ENCODE measurements at places on chromosomes 2 and 18. TPM values are rescaled to one million over a fixed set of nuclear protein-coding genes. Genes with fewer than 3 reads are reported as not detected.

Gene ASB18
- not detected for total RNA-seq

Gene SH2D6
- total RNA-seq: 1.0 TPM

Gene DYSF
- 37.7 TPM for total RNA-seq

Gene PTPRN
- total RNA-seq: not detected

Gene UGT1A4
- not detected for total RNA-seq

Gene TTN
- 19.6 TPM for total RNA-seq

Gene EDAR
- 0.20 TPM for total RNA-seq

Gene TDRD15
- not detected for total RNA-seq

Gene IKZF2
- total RNA-seq: 16.4 TPM

Gene EML6
- total RNA-seq: 1.4 TPM

Gene TMEM18
- total RNA-seq: 21.3 TPM

Gene MBP
- 78.9 TPM for total RNA-seq

Gene CNGA3
- 0.17 TPM for total RNA-seq

Gene RAD51AP2
- not detected for total RNA-seq

Gene ZAP70
- total RNA-seq: 10.2 TPM

Gene EFR3B
- total RNA-seq: 10.7 TPM

Gene NFU1
- total RNA-seq: 42.9 TPM

Gene FBXO36
- total RNA-seq: 1.8 TPM

Gene TMEM163
- total RNA-seq: 34.6 TPM

Gene MC2R
- total RNA-seq: not detected

Gene COL6A3
- 119 TPM for total RNA-seq

Gene UPP2
- total RNA-seq: not detected

Gene IL1F10
- not detected for total RNA-seq

Gene CLASP1
- 44.5 TPM for total RNA-seq

Gene ACADL
- total RNA-seq: 41.6 TPM

Gene HOXD13
- total RNA-seq: not detected

Gene RNF125
- 6.5 TPM for total RNA-seq

Gene NXPH2
- total RNA-seq: not detected

Gene MDH1B
- 0.26 TPM for total RNA-seq

Gene POTEC
- not detected for total RNA-seq

Gene OR6B2
- not detected for total RNA-seq

Gene CRYGD
- not detected for total RNA-seq

Gene CYP27C1
- total RNA-seq: not detected

Gene NGEF
- not detected for total RNA-seq

Gene R3HDM1
- 17.0 TPM for total RNA-seq

Gene PLGLB2
- 2.4 TPM for total RNA-seq

Gene LRRC30
- not detected for total RNA-seq

Gene KIAA2012
- not detected for total RNA-seq

Gene LOXL3
- 8.1 TPM for total RNA-seq

Gene TCF7L1
- 21.1 TPM for total RNA-seq

Data from upper lobe of right lung (tissue), 1 donor.